IPS DF 19.7 (cell line): ENCODE measurements at places on chromosomes 11 and 22.

DNA sequence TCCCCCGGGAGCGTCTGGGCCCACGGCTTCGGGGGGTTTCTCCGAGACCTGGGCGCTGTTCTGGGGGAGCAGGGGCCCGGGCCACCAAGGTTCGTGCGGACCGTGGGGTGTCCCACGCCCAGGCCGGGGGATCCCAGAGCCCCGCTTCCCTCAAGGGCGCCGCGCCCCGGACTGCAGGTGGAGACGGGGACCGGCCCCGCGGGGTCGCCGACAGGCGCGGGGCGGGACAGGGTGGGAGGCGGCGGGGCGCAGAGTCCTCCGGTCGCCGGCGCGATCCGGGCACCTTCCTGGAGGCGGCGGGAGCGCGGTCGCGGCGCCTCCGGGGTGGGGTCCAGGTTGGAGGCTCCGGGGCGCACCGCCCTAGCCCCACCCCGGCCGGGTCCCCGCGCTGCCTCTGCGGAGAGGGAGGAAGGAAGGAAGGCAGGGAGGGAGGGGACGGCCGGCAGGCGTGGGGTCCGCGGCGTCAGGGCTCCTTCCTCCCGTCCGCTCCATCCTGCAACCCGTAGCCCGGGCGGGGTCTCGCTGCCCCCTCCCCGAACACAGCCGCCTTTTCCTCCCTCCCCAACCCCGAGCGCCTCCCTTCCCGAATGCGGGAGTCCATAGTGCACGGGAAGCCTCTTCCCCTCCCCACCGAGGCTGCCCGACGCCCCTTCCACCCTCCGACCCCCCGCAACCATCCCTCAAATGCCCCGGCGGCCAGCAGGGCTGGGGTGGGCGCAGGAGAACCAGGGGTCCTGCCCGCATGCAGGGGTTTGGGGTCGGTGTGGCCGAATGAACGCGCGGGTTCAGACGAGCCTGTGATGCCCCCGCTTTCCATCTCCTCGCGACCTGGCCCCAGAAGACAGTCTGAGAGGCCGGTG lies 4.3 kb upstream of the ZBED4 start:
- no peak for DNase-seq

DNA sequence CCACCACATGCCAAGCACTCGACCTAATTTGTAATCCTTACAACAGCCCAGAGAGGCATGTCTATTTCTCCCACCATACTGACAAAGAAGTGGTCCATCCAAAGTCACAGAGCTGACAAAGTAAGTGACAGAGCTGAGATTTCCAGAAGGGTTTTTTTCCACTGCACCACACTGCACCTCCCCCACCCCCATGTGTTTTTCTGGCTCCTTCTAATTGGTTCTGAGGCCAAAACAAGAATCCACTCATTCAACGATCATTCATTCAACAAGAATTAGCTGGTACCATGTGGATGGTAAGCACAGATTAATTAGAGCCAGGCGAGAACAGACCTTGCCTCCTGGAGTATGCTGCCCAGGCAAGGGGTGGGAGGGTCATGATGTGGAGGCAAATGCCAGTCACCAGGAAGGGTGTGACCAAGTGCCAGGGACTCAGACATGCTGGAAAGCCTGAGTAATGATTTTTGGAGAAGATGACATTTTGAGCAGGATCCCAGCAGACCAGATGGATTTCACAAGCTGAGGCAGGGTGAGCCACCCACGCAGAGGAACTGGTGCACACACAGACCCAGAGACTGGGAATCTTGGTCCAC lies 14.9 kb upstream of the PRG2 start:
- no peak for DNase-seq

GRCh38 chr22:39498368-39498767 lies 3.7 kb upstream of the MIEF1 start:
- DNase-seq = no peak

- no peak for DNase-seq
Measured at GRCh38 chr22:37701141-37701786, 4.4 kb downstream of the TRIOBP start.

DNA sequence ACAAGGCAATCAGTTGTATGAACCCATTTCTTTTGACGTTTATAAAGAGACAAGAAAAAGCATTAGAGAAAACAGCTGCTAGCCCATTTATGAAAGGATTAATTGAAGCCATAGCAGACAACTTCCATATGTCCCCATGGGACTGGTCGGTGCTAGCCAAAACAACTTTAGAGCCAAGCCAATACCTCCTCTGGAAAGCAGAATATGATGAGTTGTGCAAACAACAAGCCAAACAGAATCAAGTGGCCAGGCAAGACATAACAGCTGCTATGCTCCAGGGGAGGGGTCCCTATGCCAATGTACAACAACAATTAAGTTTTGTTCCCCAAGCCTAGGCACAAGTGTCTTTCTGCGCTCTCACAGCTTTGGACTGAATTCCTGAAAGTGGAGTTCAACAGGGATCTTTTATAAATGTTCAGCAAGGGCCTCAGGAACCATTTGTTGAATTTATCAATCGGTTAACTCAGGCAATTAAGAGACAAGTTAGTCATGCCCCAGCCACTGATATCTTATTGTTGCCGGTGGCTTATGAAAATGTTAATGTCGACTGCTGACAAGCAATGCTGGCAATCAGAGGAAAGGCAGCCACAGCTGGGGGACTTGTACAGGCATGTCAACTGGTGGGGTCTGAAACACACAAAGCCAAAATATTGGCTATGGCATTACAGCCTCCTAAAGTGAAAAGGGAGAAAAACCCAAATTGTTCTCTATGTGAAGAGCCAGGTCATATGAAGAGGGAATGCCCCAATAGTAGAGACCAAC lies 1593.1 kb upstream of the TENM4 start:
- no peak for DNase-seq

- no peak for DNase-seq
Measured at GRCh38 chr11:65069217-65069616, 10.9 kb upstream of the NAALADL1 start.

DNA sequence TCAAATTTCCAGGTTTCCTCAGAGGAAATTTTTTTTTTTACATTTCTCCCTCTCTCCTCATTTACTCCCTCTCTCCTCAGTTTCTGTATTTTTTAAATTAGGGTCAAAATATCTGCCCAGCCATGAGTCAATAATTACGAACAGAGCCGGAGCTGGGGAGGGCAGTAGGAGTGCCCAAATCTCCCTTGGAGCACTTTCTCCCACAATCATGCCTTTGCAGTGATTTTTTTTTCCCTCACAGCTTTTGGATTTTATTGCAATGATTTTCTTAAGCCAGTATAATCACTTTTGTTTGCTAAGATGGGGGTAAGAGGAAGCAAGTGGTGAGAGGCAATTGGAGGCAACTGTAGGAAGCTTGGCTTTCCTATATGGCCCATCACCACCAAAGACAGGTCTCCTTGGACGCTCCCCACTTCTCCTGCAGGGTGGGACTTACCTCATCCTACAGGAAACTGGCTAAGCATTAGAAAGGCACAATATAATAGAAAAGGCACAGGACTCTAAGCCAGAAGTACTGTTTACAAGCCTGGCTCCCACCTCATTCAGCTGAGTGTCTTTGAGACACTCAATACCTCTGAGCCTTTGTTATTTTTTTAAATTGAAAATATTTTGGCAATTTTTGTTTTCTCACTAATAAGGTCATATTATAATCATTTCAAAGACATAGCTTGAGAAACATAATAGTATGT lies 192.6 kb upstream of the PITPNB start:
- no peak for DNase-seq

DNA sequence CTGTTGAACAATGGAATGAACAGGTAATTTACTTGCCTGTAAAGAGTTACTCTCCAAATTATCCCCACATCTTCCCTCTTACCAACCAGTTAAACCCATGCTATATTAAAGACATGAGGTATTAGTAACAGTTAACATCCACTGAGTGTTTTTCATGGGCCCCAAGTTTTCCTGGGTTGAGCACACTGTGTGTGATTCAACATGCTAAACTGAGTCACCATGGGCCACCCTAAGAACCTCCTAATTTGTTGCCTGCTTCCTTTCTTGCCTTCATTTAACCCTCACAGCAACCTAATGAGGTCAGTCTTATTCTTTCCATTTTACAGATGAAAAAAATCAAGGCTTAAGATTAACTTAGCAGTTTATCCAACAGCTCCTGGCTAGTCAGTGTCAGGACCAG lies 51.0 kb downstream of the GALNT18 start:
- DNase-seq = no peak

- DNase-seq = no peak
Measured at GRCh38 chr11:76589964-76590950, 80.3 kb downstream of the LRRC32 start.
